Panc1 (cell line): ENCODE measurements at places on chromosomes 4 and X.

DNA sequence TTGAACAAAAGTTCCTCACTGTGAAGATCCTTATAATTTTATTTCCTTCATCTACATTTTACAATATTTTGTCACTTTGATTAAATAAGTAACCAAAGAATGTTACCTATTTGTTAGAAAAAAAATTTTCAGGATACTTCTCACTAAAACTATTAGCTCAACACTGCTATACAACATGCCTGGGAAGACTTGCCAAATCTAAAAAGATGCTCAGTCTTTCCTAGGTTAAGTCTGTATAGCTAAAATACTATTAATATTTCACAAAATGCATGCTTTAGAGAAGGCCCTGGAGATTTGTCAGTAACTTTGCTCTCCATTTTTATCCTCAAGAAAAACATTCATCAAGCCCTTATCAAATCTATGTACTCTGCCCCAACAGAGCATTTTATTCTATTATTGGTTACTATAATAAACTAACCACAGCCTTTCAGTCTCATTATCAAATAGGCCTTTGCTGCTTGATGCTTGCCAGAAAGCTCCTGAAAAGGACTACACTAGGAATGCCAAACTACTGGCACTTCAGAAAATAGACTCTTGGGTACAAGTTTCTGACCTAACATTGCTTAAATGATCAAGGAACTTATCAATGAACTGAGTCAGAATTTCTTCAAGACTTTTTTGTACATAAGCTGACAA is 17.7 kb downstream of the NEK1 start:
- no peak overlapping the region for H3K27ac ChIP-seq
- no peaks in the 10 kb centered on the region for H3K27me3 ChIP-seq
- H3K36me3 ChIP-seq: no peaks in the 10 kb centered on the region; the same call in 1 of the 2 replicates

DNA sequence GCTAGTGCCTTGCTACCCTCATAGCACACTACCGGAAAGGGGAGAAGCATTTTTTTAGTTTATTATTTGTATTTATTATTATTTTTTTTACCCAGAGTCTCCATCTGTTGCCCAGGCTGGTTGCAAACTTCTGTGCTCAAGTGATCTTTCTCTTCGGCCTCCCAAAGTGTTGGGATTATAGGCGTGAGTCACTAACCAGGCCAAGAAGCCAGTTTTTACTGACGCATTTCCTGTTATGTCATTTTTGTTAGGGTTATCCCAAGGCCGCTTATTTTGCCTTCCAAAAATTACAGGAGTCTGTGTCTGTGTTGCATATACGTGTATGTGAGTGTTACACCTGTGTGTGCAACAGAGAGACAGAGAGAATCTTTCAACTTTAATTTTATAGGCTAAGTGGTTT is 404.5 kb downstream of the GBA3 start:
- no peaks in the 10 kb centered on the region for H3K27me3 ChIP-seq
- H3K4me3 ChIP-seq: no peak overlapping the region
- no peaks in the 10 kb centered on the region for H3K36me3 ChIP-seq
- no peaks in the 10 kb centered on the region for H3K4me1 ChIP-seq
- H3K27ac ChIP-seq: no peak overlapping the region

DNA sequence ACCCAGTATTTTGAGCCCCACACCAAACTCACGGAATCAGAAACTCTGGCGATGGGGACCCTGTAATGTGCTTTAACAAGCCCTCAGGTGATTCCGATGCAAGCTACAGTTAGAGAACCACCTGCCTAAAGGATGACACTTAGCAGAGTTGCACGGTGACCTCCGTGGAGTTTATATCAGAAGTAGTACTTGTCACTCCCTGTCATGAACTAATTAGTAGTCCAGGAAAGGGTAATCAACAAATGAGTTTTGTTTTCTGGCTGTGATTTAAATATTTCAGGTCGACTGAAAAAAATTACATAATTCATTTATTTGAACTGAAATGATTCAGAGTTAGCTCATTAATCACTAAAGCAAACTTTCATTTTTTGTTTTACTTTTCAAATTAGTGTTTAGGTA is 56.4 kb downstream of the TMA16 start:
- 0 out of 2 replicates have a peak, but pooled peaks cover 3% of the 10 kb centered on the region for H3K4me1 ChIP-seq
- H3K36me3 ChIP-seq: no peaks in the 10 kb centered on the region
- H3K4me3 ChIP-seq: no peak overlapping the region
- DNase-seq: no peak
- no peaks in the 10 kb centered on the region for H3K27me3 ChIP-seq

DNA sequence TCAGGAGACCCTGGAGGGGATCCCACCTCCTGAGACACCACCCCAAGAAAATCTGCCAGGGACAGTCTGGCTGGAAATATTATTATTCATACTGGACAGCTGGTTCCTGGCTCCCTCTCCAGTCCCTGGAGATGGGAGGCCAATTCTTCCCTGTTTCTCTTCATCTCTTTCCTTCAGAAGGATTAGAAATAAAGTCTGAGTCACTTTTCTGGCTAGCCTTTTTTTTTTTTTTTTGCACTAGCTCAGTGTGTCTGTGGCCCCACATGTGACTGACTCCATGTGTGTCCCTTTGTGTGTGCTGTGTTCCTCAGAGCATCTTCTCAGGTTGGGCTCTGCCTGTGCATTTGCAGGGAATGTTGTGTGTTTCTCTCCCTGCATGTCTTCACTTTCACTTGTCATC is 1.8 kb upstream of the FRMPD3 start:
- H3K36me3 ChIP-seq: no peaks in the 10 kb centered on the region
- no peak for DNase-seq
- 0 out of 2 replicates have a peak, but pooled peaks cover 3% of the 10 kb centered on the region for H3K4me1 ChIP-seq
- H3K27me3 ChIP-seq: peaks cover 5% of the 10 kb centered on the region
- H3K4me3 ChIP-seq: no peak overlapping the region

DNA sequence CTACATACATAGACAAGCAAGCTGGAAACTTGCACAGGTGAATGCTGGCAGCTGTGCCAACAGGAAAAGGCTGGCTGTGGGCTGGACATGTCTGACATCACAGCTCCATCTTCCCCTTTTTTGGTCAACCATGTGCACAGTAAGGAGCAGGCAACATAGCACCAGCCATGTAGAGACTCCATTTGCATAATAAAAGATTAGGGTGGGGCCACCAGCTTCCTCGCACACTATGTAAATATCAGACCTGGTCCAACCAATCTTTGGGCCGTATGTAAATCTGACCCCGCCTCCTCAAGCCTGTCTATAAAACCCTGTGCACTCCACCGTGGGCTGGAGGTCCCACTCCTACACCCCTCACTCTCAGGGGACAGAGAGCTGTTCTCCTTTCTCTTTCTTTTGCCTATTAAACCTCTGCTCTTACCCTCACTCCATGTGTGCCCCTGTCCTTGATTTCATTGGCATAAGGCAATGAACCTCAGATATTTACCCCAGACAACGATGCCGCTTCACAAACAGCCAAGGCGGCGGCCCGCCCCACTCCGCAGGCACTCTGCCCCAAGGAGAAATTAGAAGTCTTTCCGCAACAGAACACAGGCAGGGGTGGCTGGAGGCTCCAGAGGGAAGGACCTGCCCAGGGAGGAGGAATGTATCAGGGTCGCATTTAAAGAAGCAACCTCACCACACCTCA is 862.2 kb downstream of the TRIML1 start:
- H3K36me3 ChIP-seq: no peaks in the 10 kb centered on the region
- DNase-seq: no peak
- no peaks in the 10 kb centered on the region for H3K4me1 ChIP-seq
- H3K27ac ChIP-seq: no peak overlapping the region

- peak; percentile 32 for DNase-seq
- H3K4me3 ChIP-seq: peak overlapping the region; percentile 76
- H3K27me3 ChIP-seq: no peaks in the 10 kb centered on the region
- peak overlapping the region; percentile 97 for H3K27ac ChIP-seq
- H3K36me3 ChIP-seq: peaks cover 7% of the 10 kb centered on the region; the same call in 1 of the 2 replicates
These were observed 1.5 kb downstream of the CLCN3 start for GRCh38 chr4:169621731-169622492.

DNA sequence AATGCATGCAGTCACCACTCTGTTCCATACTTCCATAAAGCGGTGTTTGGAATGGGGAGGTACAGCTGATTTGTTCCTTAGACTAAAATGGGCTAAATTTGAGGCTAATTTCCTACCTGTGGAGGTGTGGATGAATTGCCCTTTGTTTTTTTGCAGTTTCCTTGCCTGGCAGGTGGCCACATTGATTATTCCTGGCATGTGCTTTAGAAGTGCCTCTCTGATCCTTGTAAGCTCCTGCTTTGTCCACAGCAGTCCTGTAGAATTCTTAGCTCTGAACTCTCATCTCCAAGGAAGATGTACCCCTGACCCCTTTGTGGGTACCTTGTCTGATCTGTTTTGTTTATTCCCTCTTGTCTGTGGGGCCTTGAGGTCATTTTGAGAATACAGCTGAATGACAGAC is 136.8 kb downstream of the ADGRL3 start:
- no peak overlapping the region for H3K27ac ChIP-seq
- no peak overlapping the region for H3K4me3 ChIP-seq
- no peaks in the 10 kb centered on the region for H3K36me3 ChIP-seq
- H3K27me3 ChIP-seq: no peaks in the 10 kb centered on the region

- no peak overlapping the region for H3K4me3 ChIP-seq
- H3K27ac ChIP-seq: no peak overlapping the region
- no peaks in the 10 kb centered on the region for H3K36me3 ChIP-seq
- no peaks in the 10 kb centered on the region for H3K4me1 ChIP-seq
- DNase-seq: no peak
- no peaks in the 10 kb centered on the region for H3K27me3 ChIP-seq
These were observed 39.8 kb downstream of the SPCS3 start for GRCh38 chr4:176359590-176359989.

DNA sequence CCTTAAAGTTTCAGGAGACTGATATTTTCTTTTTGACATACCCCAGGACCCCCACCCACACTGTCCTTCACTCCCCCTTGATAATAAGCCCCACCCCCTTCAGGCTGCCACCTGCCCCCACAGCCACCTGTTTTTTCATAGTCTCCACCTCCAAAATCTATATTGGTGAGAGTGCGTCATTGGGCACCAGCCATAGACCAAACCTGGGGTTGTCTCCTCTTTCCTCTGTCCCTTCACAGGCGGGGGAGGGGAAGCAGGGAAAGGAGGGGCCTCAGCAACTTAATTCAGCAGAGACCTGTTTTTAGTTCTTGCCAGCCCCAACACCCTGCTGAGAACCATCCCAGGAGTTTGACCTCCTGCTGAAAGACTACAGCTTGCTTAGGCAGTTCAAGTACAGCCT is 1.1 kb downstream of the ARHGAP36 start:
- no peak overlapping the region for H3K27ac ChIP-seq
- H3K27me3 ChIP-seq: peaks cover 2% of the 10 kb centered on the region; the same call in 1 of the 2 replicates
- no peak overlapping the region for H3K4me3 ChIP-seq
- DNase-seq: no peak
- no peaks in the 10 kb centered on the region for H3K36me3 ChIP-seq
- H3K4me1 ChIP-seq: no peaks in the 10 kb centered on the region

DNA sequence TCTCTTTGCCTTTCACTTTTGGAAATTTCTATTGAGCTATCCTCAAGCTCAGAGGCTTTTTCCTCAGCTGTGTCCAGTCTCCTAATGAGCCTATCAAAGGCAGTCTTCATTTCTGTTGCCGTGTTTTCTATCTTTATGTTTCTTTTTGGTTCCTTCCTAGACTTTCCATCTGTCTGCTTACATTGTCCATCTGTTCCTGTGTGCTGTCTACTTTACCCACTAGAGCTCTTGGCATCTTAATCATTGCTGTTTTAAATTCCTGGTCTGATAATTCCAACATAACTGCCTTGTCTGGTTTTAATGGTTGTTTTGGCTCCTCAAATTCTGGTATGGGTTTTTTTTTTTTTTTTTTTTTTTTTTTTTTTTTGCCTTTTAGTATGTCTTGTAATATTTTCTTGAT is 9.3 kb upstream of the PDE6B start:
- H3K36me3 ChIP-seq: no peaks in the 10 kb centered on the region
- no peak for DNase-seq
- H3K27me3 ChIP-seq: no peaks in the 10 kb centered on the region; the same call in 1 of the 2 replicates
- H3K4me3 ChIP-seq: no peak overlapping the region
- no peaks in the 10 kb centered on the region for H3K4me1 ChIP-seq

GRCh38 chr4:2785613-2786012 is 7.3 kb upstream of the SH3BP2 start:
- H3K4me1 ChIP-seq: peaks cover 5% of the 10 kb centered on the region
- H3K27me3 ChIP-seq: no peaks in the 10 kb centered on the region

GRCh38 chr4:80101792-80102116 is 28.7 kb upstream of the ANTXR2 start:
- no peaks in the 10 kb centered on the region for H3K27me3 ChIP-seq
- DNase-seq: no peak
- peak overlapping the region; percentile 29; the same call in 1 of the 2 replicates for H3K27ac ChIP-seq
- H3K4me3 ChIP-seq: no peak overlapping the region
- H3K36me3 ChIP-seq: no peaks in the 10 kb centered on the region
- H3K4me1 ChIP-seq: no peaks in the 10 kb centered on the region

DNA sequence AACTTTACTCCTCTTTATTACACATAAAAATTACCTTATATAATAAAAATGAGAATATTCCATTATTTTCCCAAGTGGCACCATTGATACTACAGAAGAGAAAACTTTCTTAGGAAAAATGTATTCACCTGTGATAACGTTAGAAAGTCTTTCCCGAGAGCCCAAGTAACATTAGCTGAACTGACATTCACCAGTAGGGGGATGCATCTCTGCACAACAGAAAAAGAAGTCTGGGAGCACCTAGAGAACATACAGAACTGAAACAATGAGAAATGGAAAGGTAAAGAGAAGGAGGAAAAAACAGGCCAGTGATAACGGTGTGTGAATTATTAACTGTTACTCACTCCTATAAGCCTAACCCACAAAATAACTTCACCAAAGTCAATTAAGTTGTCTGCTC is 423.3 kb downstream of the CENPC start:
- no peaks in the 10 kb centered on the region for H3K27me3 ChIP-seq
- no peak overlapping the region for H3K4me3 ChIP-seq
- H3K36me3 ChIP-seq: no peaks in the 10 kb centered on the region
- no peak overlapping the region for H3K27ac ChIP-seq
- no peak for DNase-seq

GRCh38 chr4:12399781-12400180 is 971.1 kb upstream of the HS3ST1 start:
- H3K36me3 ChIP-seq: no peaks in the 10 kb centered on the region
- H3K27me3 ChIP-seq: no peaks in the 10 kb centered on the region
- DNase-seq: no peak
- H3K4me1 ChIP-seq: no peaks in the 10 kb centered on the region
- no peak overlapping the region for H3K27ac ChIP-seq
- no peak overlapping the region for H3K4me3 ChIP-seq
